ENCODE measurements at places on chromosomes 13 and 19.
A peak's percentile ranks its signal among the peaks of the same experiment; 100 is the strongest.

- DNase-seq: no peak
These were observed 96.8 kb downstream of the LRCH1 start for GRCh38 chr13:46649816-46650215.

DNA sequence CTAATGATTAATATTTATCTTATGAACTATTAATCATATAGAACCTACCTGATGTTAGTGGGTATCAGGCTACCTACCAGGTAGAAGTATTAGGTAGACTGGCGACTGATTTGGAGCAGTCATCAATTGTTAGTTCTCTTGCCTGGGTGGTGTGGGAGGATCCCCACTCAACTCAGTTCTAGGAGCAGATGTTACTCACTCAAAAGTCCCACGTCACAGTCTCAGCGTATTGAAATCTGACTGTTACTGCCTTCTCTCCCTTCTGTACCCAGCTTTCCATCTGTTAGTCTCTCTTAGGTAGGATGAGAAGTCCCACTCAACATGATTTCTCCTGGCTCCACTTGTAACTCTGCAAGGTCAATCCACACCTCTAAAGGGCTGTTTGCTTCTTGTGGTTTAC lies 102.7 kb downstream of the OLFM4 start:
- DNase-seq: no peak

DNA sequence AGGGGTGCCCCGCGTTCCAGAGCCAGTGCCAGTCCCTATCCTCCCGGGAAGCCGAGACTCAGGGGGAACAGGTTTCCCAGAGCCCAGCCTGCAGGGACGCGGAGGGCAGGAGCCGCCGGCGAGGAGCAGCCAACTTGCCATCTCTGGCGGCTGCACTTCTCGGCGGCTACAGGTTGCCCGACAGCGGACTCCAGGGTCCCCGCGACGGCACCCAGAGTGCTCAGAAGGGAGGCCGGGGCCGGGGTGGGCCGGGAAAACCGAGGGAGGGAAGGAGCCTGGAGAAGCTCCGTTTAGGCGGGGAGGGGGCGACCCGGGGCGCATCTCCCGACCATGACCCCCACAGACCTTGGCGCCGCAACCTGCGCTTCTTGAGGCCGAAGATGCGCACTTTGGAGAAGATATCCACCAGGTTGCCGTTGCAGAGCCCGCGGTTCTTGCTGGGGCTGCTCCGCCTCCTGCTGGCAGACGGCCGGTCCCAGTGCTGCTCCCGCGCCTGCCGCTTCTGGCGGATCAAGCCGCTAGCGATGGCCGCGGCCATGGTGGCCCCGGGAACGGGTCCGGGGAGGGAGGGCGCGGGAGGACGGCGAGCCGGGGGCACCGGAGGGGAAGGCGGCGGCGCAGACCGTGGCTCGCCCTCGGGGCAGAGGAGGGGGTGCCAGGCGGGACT lies 463.8 kb downstream of the ITGBL1 start:
- DNase-seq: no peak

DNA sequence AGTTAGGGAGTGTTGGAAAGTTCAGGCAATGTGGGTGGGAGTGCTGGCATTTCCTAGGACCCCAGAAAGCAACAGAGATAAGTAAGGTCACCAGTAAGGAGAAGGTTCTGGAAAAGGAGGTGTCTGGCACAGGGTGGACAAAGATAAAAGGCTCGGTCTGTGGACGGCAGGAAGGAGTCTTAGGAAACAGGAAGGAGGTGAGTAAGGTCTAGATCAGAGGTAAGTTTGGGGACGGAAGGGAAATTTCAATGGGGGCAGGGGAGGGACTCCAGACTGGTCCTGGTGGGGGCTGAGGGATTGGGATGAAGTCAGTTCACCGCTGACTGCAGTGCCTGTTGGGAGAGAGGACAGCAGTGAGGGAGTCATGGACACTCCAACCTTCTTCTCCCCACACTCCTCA lies 7.8 kb upstream of the OPA3 start:
- no peak for DNase-seq

DNA sequence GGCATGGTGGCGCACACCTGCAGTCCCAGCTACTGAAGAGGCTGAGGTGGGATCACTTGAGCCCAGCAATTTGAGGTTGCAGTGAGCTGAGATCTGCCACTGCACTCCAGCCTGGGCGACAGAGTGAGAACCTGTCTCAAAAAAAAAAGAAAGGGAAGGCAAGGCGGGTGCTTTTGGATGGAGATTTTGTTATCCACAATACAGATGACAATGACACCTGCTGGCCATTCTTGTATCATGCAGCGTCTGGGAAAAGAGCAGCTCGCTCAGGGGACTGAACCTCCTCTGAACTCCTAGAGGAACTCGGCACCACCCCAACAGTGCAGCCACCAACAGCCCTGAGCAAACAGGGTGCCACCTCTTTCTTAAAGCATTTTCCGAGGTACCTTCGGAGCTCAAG lies 22.8 kb downstream of the HAUS8 start:
- peak; percentile 35 for DNase-seq

GRCh38 chr13:36512771-36513170 lies 80.5 kb downstream of the CCNA1 start:
- DNase-seq: no peak

- no peak for DNase-seq
These were observed 564.5 kb downstream of the FGF9 start for GRCh38 chr13:22235285-22235949.

GRCh38 chr19:44002212-44002565 lies 568 bp upstream of the ZNF230 start:
- no peak for DNase-seq

DNA sequence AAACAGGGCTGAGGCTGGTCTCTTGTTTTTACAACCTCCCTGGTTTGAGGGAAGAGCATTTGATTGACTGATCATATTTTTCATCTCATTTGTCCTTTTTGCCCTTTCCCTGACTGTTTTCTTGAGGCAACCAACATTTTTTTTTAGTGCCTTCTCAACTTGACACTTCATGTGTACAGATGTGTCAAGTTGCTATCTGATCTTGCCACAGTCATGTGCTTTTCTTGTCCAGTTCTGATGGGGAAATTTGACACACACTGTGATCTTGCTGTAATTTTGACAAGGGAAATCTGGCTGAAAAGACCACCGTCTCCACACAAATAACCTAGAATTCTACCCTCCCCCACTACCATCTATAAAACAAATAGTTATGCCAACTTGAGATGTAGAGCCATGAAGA lies 329.6 kb downstream of the KCTD12 start:
- no peak for DNase-seq

GRCh38 chr19:42420055-42420544 lies 7.1 kb downstream of the LIPE start:
- DNase-seq: peak; percentile 76

DNA sequence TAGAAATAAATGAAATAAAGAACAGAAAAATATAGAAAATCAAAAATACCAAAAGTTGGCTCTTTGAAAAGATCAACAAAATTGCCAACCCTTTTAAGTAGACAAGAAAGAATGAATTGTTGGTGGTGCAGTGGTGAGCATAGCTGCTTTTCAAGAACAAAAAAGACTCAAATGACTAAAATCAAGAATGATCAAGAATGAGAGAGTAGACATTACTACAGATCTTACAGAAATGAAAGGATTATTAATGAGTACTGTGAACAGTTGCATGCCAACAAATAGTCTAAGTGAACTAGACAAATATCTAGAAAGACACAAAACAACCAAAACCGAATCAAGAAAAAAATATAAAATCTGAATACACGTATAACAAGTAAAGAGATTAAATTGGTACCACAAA lies 53.9 kb downstream of the FNDC3A start:
- DNase-seq: no peak

- DNase-seq: no peak
These were observed 2860.6 kb upstream of the PCDH20 start for GRCh38 chr13:64276232-64276631.

DNA sequence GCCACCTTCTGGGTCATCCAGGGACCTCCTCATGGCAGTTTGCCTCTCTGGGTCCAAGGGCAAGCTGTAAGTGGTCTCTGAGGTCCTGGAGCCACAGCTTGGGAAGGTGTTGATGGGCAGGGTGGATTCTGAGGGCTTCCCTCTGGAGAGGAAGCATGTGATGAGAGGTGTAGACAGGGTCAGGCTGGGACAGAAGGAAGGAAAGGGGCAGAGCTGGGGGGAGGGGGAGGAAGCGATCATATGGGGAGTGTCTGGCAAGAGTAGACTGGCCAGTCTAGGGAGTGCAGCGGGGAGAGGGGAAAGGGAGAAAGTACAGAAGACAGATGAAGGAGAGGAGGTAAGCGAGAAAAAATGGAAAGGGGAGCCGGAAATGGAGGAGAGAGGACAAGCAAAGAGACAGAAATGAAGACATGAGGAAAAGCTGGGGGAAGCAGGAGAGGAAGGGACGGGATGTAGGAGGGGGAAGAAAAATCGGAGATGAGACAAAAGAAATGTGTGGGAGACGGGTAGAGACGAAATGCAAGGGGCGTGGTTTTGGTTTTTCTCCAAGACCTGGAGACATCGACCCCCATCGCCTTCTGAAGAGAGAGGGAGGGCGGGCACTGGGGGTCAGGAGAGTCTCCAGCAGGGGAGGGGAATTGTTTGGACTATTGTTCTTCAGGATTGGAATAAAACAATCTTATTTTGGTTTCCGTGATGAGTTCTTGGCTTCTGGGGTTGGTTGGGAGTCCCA lies 26.6 kb downstream of the ZSWIM9 start:
- no peak for DNase-seq

- no peak for DNase-seq
These were observed 114.0 kb downstream of the STK24 start for GRCh38 chr13:98462946-98463345.

- no peak for DNase-seq
These were observed 7.8 kb downstream of the SIN3B start for GRCh38 chr19:16837035-16837362.

DNA sequence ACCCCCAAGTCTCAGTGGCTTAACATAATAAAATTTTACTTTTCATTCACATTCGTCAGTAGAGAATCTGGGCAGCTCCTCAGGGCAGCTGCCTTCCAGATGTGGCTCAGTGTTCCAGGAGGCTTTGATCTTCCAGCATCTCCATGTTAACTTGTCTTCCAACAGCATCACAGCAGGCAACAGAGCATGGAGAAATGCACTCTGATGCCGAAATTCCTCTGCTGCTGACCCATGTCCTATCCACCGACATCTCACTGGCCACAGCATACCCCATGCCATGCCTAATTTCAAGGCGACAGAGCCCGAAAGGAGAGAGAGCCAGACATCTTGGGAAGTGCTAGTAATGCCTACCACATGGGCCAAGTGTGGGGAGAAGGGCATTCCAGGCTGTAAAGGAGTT lies 64.9 kb upstream of the MEDAG start:
- DNase-seq: no peak

DNA sequence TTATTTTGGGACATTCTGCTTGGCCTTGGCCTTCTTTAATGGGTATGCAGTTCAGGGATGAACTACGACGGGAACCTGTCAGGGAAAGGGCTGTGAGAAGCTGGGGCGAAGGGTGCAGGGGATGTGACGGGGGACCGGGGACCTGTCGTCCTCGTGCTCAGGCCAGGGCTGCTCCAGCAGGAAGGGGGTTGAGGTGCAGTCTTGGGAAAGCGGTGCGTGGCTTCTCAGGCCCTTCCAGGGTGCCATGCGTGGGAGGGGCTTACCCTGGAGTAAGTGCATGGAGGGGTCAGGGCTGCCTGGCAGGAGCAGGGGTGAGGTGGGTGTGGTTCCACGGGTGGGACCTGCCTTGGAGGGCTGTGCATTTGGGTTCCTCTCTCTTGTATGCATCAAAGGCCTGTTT lies 100.8 kb downstream of the TEX29 start:
- DNase-seq: no peak

DNA sequence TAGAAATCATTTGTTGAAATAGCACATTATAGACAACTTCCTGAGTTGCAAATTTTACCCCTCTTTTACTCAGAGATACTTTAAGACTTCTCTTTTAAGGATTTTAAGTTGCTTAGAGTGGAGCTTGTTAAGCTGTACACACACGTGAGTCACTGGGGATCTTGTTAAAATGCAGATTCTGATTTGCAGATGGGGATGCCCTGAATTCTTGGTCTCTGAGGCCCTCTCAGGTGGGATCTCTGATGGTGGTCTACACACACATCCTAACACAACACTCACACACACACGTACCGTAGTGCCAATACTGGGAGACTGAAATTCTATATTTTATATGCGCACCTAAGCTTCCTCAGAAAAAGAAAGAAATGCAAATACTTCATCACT lies 788.3 kb downstream of the UQCRFS1 start:
- DNase-seq: no peak

GRCh38 chr13:45678282-45678681 lies 23.8 kb upstream of the CBY2 start:
- DNase-seq: no peak

DNA sequence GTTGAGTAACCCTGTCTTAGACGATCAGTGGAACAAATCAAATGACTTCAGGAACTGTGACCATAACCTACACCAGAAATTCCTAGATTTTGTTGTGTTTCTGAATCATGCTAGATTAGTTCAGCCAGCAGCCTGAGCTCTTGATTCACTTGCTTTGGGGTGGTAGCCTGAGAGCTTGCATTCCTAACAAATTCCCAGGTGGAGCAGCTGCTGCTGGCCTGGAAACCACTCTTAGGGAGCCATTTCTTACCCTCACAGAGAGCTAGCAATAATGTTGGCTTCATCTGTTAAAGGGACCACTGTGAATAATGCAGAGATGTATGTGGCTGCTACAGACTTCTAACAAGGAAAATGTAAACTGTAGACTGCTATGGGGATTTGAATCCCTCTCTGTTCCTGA lies 388.1 kb upstream of the PRR20A start:
- DNase-seq: no peak

DNA sequence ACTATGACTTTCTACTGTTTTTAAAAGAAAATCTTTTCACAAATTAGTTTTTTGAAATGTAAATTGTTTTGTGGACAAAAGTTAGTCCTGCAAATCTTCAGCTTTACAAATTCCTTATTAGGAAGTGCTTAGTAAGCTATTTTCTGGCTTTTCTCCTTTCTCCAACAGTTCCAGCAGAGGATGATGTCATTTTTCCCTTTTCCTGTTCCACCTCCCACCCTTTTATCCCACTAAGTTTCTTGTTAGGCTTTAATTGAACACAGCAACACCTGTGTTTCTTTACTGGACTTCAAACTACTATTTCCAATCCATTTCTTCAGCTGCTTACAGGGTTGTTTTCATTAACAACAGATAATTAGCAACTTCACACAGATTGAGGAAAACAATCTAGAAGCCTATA lies 389.2 kb downstream of the NDFIP2 start:
- no peak for DNase-seq

GRCh38 chr19:10749435-10750384 lies 31.8 kb downstream of the DNM2 start:
- DNase-seq: no peak

DNA sequence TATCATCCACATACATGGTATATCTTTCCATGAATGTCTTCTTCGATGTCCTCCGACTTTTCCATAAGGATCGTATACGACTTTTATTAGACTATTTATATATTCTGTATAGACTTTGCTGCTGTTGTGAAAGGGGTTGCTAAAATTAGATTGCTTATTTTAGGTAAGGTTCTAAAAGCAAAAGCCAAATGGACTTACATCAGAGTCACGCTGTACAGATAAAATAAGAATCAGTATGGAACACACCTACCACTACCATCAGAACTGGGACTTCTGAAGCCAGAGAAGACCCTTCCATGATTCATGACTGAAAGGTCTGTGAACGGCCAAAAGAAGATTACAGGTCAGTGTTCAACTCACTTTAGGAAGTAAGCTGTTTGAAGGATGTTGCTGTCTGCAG lies 8.9 kb downstream of the ANKRD27 start:
- no peak for DNase-seq
